Activated CD8-positive, alpha-beta memory T cell treated with anti-CD3 and anti-CD28 coated beads for 4 hours (primary cell): ENCODE measurements at places on chromosomes 1 and 21.

DNA sequence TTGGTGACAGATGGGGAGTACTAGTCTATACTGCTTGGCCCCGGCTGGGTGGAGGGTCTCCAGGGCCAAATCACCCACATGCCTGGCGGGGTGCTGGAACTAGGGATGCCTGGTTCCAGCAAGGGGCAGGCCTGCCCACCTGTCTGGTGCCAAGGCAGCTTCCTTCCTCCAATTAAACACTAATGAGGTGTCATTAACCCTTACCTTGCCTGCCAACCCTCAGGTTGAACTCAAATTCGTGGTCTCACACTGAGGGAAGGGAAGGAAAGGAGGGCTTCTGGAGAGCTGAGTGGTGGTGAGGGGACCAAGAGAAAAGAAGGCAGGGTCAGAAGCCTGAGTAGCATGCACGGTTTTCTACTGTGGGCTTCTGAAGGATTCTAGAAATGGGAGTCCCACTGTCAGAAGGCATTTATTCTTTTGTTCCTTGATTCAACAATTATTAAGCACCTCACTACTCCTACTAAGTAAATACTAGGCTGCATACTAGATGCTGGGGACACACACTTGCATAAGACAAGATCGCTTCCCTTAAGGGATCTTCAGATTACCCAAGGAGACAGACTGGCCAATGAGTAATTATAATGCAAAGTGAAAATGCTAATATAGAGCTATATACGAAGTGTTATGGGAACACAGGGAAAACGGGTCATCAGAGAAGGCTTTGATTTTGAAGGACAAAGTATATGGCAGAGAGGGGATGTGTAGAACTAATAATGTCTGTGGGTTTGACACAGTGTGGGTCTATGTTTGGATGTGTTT lies 5.9 kb upstream of the EFNA3 start:
- no peak for DNase-seq

- no peak for DNase-seq
These were observed 139.4 kb downstream of the EDEM3 start for GRCh38 chr1:184615301-184615700.

DNA sequence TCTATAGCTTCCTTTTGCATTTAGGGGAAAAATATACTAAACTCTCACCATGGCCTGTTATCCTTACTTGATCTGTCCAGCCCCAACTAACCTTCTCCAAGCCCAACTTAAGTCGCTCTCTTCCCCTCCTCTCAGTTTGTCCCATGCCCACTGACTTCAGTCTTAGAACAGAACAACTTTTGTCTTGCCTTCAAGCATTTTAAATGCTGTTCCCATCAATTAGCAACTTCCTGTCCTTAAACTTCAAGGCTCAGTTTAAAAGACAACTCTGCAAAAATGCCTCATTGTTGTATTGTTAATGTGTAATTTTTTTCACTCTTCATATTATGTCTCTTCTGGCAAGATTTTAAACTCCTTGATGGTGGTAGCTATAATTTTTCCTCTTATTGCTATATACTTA lies 526.9 kb downstream of the NEGR1 start:
- DNase-seq, result no peak

GRCh38 chr1:244451951-244452795 lies 464 bp upstream of the ADSS2 start:
- peak; percentile 98 for DNase-seq

DNA sequence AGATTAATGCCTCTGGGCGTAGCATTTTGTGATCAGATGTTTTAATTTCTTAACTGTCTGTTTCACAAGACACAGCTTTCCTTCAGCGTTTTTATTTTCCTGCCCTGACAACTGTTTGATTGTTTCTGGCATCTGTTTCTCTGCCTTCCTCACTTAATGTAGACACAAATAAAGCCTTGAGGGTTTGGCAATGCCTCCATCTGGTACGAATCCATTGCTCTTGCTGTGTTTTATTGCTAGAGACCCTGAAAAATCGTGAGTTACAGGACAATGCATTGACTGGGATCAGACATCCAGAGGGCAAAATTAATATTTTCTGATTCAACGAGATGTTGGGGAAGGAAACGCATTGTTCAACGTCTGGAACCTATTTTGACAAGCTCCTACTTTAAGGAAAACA lies 363.5 kb downstream of the MRPL39 start:
- no peak for DNase-seq

DNA sequence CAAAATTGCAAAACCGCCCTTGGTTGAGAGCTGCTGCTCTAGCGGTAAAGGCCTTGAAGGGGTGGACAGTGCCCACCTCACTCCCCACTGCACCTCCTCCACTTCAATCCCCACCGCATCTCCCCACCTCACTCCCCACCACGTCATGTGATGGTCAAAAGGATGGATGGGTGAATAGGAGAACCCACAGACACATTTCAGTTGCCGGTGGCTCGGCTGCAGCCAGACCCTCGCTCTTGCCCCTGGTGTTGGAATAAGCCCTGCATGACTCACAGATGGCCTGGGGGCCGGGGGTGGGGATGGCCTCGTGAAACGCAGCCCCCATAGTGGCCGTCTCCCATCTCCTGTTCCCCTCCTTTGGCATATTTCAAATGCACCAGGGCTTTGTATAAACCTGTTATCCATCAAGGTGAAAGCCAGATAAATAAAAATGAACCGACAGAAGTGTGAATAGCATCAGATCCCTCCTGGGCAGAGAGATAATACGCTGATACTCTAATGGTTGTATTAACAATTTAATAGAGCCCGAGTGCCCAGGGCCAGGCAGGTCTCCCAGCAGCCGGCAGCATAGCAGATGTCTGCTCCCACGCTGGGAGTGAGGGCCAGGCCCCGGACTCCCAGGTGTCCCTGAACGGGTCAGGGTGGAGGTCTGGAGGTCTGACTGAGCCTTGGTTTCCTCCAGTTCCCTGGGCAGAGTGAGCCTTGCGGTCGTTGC lies 300.3 kb downstream of the NPHP4 start:
- DNase-seq, result no peak

GRCh38 chr1:151516031-151516511 lies 4.9 kb downstream of the CGN start:
- no peak for DNase-seq

- DNase-seq, result no peak
These were observed 58.9 kb downstream of the PTPN14 start for GRCh38 chr1:214492401-214493075.

- DNase-seq, result no peak
These were observed 117.7 kb upstream of the SLC44A3 start for GRCh38 chr1:94702442-94702815.

DNA sequence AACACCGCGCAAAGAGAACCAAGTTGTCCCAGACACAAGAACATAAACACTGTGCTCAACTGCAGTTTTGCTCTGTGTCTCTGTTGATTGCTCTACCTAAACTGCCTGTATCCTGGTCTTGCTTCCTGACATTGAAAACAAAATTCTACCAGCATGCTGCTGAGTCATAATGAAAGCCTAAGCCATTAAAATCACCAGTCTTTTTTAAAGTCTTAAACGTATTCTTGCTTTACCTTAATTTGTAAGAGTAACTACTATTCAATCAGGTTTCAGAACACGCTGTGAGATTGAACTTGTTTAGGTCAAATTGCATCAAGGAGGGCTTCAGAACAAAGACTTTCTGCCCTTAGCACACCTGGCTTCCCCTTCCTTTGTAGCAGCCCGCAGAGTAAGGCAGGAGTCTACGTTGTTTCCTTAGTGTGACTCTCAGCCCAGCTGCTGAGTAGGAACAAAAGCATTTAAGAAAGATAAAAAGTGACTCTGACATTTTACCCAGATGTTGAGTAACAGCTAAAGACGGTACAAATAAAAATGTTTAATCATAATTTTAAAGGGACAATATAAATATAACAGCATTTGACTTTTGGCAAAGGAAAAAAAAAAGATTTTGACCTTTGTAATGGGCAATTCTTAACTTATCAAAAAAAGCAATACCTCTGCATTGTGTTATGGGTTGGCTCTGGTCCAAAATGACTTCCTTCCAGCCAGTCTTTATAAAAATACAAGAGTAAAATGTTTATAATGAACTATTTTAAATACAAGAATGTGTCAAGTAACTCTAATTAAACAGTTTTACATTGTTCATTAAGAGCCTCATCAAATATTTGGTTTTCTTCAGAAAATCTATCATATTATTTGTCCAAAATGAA lies 186.9 kb upstream of the ADGRL4 start:
- no peak for DNase-seq

GRCh38 chr1:53495633-53496345 lies 36.6 kb downstream of the DMRTB1 start:
- no peak for DNase-seq

GRCh38 chr1:179447489-179447888 lies 81.7 kb downstream of the AXDND1 start:
- DNase-seq, result no peak

DNA sequence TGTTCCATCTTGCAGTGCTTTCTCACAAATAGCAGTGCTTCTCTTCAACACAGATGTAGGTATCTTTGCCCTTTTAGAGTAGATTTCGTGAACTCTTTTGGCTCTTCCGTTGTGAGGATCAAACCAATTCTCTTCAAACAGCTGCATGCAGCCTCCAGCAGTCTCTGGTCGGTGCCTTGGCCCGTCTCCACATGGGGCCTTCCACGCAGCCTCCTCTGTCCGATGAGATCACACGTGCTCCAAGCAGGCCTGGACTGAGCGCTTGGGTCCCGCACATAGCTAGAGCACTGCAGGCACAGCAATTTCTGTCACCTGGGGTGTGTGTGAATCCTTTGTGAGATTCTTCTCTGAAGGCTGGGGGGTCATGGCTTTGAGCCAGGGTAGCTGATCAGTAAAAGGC lies 82.8 kb upstream of the KCNE2 start:
- DNase-seq, result no peak

- DNase-seq, result no peak
These were observed 2.9 kb downstream of the PAX7 start for GRCh38 chr1:18633422-18634155.

GRCh38 chr1:83741770-83742169 lies 257.2 kb downstream of the TTLL7 start:
- no peak for DNase-seq

GRCh38 chr1:175466556-175466955 lies 274.0 kb upstream of the KIAA0040 start:
- no peak for DNase-seq

GRCh38 chr1:12453400-12454343 lies 164.3 kb downstream of the DHRS3 start:
- DNase-seq, result no peak

GRCh38 chr1:84797603-84798002 lies 95.4 kb downstream of the LPAR3 start:
- DNase-seq, result no peak

GRCh38 chr21:21101911-21102310 lies 103.7 kb downstream of the NCAM2 start:
- no peak for DNase-seq

DNA sequence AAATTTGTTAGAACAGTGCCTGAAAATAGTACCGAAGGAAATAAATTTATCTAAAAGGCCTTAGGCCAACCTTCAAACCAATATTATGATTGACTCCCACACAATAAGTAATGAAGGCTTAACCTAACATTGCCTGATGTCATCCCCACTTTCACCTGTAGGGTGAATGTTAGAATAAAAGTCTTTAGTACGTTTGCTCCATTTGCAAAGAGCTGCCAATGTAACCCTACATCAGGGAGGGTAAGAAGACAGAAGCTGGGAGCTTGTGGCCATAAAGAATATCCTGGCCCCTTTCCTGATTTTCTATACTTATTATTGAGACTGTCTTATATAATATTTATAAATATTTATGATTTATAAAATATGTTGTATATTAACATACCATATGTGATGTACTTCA lies 661.8 kb upstream of the CXADR start:
- DNase-seq, result no peak

DNA sequence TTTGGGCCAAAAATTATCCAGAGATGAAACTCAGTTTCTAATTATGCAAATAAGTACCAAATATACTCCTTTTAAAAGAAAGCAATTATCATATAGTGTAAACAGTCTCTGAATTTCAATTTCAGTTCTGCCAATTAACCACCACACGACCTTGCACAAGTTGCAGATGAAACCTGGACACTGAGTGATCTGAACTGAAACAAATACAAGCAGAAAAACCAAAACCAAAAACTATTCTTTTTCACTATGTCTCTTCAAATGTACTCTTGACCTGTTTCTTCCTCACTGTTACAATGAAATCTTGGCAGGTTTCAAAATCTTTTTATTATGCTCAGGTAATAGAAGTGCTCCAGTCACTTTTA lies 79.2 kb downstream of the TYW3 start:
- no peak for DNase-seq

GRCh38 chr1:39258146-39258924 lies 53.8 kb downstream of the MACF1 start:
- peak; percentile 34 for DNase-seq

DNA sequence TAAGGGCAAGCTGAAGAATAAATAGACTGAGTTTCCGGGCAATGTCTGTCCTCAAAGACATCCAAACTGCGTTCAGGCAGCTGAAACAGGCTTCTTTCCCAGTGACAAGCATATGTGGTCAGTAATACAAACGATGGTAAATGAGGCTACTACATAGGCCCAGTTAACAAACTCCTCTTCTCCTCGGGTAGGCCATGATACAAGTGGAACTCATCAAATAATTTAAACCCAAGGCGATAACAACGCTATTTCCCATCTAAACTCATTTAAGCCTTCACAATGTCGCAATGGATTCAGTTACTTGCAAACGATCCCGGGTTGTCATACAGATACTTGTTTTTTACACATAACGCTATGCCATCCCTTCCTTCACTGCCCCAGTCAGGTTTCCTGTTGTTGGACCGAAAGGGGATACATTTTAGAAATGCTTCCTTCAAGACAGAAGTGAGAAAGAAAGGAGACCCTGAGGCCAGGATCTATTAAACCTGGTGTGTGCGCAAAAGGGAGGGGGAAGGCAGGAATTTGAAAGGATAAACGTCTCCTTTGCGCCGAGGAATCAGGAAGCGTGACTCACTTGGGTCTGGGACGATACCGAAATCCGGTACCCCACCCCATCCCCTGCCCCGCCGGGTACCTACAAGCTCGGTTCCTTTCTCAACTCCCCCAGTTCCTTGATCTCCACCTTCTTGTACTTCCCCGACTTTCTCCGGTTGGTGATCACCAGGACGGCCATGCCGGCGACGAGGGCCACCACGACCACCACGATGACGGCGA lies 1.3 kb downstream of the TACSTD2 start:
- DNase-seq, result no peak
